ENCODE measurements at places on chromosomes 3 and 15.

GRCh38 chr3:70360979-70361760, 48.7 kb upstream of the MDFIC2 start:
- no peak overlapping the region for H3K4me3 ChIP-seq
- no peak for DNase-seq
- H3K27ac ChIP-seq, result no peak overlapping the region
- H3K36me3 ChIP-seq, result no peaks in the 10 kb centered on the region
- H3K4me1 ChIP-seq, result no peaks in the 10 kb centered on the region

DNA sequence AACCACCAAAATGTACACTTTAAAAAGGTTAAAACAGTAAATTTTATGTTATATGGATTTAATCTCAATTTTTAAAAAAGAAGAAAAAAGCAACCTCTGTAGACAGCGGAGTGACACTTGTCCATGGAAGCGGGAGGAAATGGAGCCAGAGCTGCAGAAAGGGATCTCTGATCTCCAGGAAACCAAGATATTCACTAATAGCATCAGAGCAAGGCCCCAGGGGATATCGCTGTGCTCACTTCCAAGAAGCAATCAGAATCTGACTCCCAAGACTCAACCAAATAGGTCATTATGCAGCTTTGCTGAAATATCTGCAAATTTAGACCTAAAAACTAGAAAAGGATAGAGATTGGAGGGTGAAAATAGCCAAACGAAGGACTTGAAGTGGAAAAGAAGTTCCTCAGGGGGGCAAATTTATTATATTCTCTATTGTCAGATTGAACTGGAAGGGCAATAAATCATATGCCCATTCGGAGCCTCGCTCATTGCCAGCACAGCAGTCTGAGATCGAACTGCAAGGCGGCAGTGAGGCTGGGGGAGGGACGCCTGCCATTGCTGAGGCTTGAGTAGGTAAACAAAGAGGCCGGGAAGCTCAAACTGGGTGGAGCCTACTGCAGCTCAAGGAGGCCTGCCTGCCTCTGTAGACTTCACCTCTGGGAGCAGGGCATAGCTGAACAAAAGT, 62.0 kb upstream of the ATP2C1 start:
- no peaks in the 10 kb centered on the region for H3K4me1 ChIP-seq
- no peak overlapping the region for H3K27ac ChIP-seq
- no peaks in the 10 kb centered on the region for H3K36me3 ChIP-seq
- no peak overlapping the region for H3K4me3 ChIP-seq
- no peaks in the 10 kb centered on the region for H3K27me3 ChIP-seq

DNA sequence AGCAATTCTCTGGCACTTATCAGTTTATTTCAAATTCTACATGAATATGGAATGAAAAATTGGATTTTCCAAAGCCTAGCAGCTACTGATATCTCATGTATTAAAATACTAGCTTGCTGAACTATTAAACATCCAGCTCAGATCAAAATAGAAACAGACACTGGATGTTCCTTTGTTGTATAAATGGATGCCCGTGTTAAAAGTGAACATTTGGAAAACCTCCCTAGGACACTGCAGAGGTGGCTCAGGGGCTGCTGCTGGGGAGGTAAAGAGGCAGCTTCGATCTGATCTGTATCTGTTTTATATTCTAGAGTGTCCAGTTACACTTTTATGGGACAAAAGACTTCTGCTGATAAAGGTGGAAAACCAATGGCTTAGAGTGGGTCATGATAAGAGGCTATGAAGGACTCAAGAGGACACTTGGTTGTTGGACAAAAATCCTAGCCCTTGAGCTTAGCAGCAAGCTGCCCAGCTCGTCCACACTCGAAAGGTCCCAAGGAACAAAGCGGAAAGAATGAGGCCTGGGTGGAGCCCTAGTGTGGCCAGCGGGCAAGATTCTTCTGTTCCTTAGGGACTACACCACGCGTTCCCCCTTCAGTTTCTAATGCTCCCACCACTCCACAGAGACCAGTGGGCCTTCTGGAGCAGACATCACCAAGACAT, 9.9 kb downstream of the MESD start:
- no peak for DNase-seq
- H3K27ac ChIP-seq, result no peak overlapping the region
- peaks cover 35% of the 10 kb centered on the region for H3K36me3 ChIP-seq

DNA sequence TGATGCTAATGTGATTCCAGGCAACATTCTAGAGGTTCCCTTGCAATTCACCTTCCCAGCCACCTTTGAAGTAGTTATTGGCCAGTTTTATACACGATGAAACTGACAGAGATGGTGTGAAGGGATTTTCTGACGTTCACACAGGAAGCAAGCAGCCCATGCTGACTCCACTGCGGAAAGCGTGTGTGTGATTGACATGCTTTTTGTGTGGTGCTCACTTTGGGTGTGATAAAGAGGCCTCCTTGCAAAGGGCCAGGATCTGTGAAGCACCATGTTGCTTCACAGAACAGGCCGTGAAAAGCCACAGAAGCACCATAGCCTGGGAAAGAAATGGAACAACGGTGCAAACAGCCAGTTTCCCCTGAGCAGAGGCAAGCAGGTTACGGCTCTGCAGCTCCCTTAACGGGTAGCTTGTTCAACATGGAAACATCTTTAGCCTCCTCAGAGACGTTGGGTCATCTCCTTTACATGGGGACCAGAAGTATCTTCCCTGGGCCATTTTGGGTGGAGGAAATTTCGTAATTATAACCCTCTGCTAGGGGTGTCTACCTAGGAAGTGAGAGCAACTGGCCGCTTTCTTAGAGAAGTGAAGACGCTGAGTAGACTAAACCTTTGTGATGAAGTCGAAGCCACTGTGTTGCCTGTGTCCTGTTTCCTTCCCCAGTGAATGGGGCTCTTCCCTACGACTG, 108.5 kb downstream of the APBA2 start:
- DNase-seq, result no peak
- no peak overlapping the region for H3K4me3 ChIP-seq
- H3K27ac ChIP-seq, result no peak overlapping the region
- no peaks in the 10 kb centered on the region for H3K27me3 ChIP-seq
- no peaks in the 10 kb centered on the region for H3K36me3 ChIP-seq
